Glomerular endothelial cell (primary cell): ENCODE measurements at places on chromosomes 5 and 9. TPM values are rescaled to one million over a fixed set of nuclear protein-coding genes. Genes with fewer than 3 reads are reported as not detected.

SHISAL2B gene
- not detected in 2 replicates for total RNA-seq

SWI5 gene
- total RNA-seq: 28.4 and 37.8 TPM in 2 replicates

COL23A1 gene
- total RNA-seq: 0.05 TPM in 1 of 2 replicates, not detected in the other

DMRT3 gene
- 0.47 and 1.2 TPM in 2 replicates for total RNA-seq

OTULINL gene
- total RNA-seq: 0.34 and 1.4 TPM in 2 replicates

RANBP17 gene
- total RNA-seq: 11.4 and 12.9 TPM in 2 replicates

C9orf152 gene
- not detected in 2 replicates for total RNA-seq

PCSK1 gene
- total RNA-seq: 2.5 and 6.2 TPM in 2 replicates

SH3GLB2 gene
- total RNA-seq: 63.7 and 63.8 TPM in 2 replicates

GARIN3 gene
- not detected in 2 replicates for total RNA-seq

GRCh38 chr5:65819215-65819904 is 97.4 kb downstream of the NLN start:
- DNase-seq: no peak

- DNase-seq: no peak
These were observed 48.2 kb upstream of the TLR4 start for GRCh38 chr9:117656002-117656401.

GRCh38 chr5:109256486-109256885 is 153.3 kb downstream of the PJA2 start:
- no peak for DNase-seq

- no peak for DNase-seq
These were observed 125.2 kb downstream of the FSTL4 start for GRCh38 chr5:133487093-133487492.

DNA sequence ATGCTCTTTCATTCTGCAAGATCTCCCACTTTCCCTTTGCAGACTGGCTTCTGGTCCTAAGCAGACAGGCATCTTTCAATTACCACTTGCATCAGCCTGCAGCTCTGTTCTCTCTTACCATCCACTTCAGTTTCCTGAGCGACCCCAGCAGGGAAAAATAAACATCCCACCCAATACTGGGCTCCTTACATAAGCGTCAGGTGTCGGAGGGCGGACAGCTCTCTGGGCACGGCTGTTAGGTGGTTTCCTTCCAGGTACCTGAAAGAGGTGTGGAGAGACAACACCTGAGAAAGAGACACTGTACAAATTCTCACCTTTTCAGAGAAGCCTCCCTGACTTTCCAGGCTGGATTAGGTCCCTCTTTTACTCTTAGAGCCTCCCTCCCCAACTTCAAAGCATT is 145.1 kb upstream of the PANK3 start:
- DNase-seq: no peak

GRCh38 chr5:170508660-170509347 is 5.0 kb downstream of the KCNIP1 start:
- DNase-seq: no peak

- no peak for DNase-seq
These were observed 67.1 kb downstream of the EPB41L4B start for GRCh38 chr9:109253637-109254284.

DNA sequence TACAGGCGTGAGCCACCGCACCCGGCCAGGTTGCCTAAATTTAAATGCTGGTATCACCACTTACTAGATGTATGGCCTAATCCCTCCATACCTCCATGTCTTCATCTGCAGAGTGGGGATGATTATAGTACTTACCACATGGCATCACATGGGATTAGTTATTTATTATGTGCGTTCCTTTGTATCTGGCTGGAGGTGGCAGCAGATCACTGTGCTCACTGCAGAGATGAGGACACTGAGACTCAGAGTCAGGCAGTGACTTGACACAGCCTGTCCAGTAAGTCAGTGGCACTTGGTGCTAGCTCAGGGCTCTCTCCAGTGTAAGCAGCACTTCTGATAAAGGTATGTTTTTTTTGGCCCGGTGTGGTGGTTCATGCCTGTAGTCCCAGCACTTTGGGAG is 38.4 kb upstream of the HAND1 start:
- no peak for DNase-seq

DNA sequence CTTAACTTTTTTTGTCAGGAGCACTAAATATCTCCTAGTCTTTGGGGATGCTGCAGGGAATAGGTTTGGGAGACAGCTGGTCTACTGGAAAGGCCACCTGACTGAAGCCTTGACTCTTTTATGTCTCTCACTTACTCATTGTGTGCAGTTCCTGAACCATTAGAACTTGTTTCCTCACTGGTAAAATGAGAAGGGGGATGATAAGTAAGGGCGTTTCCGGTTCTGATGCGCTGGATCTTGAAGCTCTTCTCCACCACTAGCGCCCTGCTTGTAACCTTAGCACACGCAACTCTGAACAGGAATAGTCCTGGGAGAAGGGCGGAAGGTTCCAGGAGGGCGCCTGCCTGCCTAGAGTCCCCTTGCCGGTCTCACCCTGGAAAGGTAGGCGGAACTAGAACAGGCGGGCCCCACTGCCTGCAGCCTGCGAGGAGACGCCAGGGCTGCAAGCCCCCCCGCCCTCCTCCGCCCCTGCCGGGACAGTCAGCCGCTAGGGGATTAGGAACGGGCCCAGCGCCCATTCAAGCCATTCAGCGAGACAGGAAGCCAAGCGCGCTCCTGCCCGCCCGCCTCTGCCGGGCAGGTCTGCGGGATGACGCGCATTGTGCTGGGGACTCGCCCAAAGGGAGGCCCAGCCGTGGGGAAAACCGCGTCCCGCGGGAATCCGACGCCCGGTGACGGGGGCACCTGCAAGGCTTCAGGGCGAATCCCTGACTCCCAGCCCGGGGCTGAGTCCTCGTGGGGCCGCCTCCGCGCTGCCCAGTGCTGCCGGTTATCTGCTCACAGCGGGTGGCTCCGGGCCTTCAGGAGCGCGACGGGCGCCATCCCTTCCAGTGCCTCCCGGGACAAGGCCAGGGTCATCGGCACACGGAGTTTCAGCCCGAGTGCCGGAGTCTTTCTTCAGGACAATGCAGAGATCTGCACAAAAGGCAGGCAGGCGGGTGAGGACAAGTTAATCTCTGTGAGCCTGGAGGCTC is 44.0 kb upstream of the XPA start:
- no peak for DNase-seq

DNA sequence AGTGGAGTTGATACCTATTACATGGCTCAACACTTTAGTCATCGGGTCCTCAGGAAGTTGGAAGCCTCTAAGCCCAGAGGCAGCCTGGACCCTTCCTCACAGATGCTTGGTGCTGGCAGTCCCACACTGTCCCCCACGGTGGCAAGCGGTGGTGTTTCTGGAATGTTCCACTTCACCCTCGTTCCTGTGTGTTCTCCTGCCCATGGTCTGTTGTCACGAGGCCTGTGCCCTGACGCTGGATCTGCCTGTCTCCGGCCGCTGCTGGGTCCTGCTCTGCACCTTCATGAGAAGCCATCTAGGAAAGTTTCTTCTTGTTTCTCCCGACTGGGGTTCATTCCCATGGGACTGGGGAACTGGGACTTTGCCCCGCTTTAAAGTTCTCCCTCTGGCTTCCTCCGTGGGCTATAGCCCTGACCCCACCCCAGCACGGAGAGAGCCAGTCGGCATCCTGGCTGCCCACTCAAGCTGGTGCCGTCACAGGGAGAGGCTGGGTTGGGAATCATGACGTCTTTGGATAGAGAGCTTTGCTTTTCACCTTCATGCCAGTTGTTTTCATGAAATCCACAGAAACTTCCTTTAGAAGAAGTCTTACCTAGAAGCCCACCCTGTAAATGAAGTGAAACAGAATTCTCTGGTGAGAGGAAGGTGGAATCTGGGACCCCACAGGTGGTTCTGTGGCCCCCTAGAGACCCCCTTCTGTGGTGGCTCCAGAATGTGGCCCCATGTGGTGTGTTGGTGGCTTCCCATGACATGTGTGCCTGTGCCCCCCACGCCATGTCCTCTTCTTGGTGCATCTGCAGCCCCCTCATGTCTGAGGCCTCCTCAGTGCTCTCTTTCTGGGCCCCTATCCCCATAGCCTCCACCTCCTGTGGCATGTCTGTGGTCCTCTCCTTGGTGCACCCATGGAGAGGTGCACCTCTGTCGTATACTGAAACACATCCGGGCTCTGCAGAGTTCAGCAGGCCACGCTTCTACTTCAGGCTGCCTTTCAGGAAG is 43.8 kb downstream of the TRIP13 start:
- no peak for DNase-seq

- DNase-seq: no peak
These were observed 2185.8 kb upstream of the ACO1 start for GRCh38 chr9:30198463-30199309.

GRCh38 chr5:167406513-167406912 is 884.9 kb upstream of the WWC1 start:
- no peak for DNase-seq

GRCh38 chr5:170623576-170624181 is 119.9 kb downstream of the KCNIP1 start:
- DNase-seq: no peak

DNA sequence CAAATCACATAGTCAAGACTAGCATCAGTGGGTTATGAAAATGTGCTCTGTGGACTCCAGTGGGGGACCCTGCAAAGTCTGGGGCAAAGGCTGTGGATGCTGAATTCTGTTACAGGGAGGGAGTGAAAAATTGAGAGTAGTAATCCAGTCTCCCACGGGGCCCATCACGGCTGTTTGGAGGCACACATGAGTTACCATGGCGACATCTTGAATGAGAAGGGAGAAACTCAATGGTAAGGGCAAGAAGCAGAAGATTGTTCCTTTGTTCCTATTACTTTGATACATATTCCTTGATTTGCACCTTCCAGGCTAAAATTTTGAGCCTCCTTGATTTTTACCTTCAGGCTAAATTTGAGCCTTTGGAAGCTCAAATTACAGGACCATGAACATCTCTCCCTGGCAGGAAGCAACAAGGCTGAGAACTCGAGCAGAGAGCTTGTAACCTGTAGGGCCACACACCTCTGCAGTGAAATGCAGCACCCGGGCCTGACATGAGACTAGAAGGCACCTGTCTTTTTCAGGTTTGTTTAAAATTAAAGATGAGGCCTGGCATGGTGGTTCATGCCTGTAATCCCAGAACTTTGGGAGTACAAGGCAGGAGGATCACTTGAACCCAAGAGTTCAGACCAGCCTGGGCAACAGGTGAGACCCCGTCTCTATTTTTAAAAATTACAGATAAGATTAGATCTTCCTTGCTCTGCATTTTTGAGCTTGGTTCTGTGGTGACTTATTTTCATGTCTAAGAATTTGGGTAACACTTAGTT is 31.0 kb upstream of the ZFR start:
- no peak for DNase-seq

DNA sequence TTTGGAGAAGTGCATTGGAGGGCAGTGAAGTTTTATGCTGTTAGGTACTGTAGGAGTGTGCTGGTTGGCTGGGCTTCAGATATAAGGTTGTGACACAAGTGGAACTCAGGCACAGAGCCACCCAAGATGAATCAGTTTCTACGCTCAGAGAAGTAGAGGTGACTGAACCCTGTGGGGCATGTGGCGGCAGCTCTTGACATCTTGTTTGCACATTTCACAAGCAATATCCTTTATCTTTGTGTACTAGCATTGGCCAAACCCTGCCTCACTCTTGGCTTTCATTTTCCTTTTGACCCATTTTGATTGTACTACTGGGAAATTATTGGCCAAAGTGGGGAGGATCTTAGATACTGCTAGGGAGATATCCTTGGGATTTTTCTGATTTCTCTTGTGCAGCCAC is 110.0 kb downstream of the PSAT1 start:
- no peak for DNase-seq

DNA sequence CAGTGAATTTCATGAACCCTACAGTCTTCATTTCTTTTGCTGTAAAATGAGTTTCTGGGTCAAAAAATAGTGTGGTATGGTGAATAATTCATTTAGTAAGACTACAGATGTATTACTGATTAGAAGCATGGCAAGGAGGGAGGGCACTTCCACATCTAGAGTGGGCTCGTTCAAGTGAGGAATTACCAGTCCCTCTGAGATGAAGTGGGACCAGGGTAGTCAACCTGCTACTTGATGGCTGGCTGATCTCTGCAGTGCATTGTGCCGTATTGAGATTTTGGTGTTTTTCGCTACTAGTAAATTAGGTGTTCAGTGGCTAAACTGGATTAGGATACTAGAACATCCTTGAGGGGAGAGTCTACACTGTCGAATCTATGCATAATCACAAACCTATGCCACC is 10.8 kb downstream of the CDC37L1 start:
- no peak for DNase-seq

GRCh38 chr5:98454407-98454806 is 319.1 kb upstream of the RGMB start:
- no peak for DNase-seq
